CD4-positive, alpha-beta T cell treated with Interleukin-2 at 100 ng/mL for 4 hours (primary cell): ENCODE measurements at places on chromosomes 12 and 14.

DNA sequence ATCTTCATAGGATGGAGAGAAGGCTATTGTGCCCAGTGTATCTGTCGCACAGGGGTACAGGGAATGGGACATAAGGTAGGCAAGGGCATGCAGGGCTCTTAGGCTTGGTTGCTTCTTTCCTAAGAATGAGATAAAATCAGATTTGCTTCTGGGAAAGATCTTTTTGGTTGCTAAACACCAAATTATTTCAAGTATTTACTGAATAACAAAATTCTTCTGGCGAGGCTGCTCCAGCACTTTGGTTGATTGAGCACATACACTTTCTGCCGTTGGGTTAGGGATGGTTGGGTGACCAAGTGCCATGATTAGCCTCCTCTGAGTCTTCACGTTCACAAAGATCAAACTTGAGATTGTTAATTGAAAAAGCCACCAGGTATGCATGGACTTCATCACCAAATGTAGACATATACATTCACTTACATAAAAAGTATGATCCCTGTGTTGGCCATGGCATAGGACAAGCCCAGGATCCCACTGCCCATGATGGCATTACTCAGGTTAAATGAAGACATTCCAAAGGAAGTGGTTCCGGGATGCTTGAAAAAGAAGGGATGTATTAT is 38.2 kb downstream of the SLC38A4 start:
- no peak for DNase-seq

DNA sequence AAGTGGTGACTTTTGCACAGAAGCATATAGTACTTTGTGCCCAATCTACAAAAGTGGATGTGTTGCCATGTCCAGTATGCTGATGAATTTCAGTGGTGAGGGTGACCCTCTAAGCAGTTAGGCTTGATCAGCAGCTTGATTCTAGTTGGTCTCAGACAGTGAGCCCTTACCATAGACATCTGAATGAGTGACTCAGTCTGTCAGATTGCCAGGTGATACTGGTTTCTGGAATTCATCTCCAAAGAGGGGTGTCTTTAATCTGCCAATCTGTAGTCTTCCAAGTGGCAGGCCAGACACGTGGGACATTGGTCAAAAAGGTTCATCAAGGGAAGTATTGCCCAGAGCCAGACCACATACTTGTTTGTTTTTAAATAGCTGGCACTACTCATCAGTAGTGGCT is 187.4 kb upstream of the SLC16A7 start:
- no peak for DNase-seq

GRCh38 chr12:27780612-27781408 is 774 bp upstream of the MANSC4 start:
- peak; percentile 32 for DNase-seq

- no peak for DNase-seq
Measured at GRCh38 chr14:51424041-51424440, 184.0 kb downstream of the TMX1 start.
